ENCODE measurements at places on chromosomes 5 and 9.

- DNase-seq: peak; percentile 26
Measured at GRCh38 chr9:91273853-91274552, 87.7 kb downstream of the AUH start.

- no peak for DNase-seq
Measured at GRCh38 chr5:159336586-159336985, 6.3 kb upstream of the IL12B start.

DNA sequence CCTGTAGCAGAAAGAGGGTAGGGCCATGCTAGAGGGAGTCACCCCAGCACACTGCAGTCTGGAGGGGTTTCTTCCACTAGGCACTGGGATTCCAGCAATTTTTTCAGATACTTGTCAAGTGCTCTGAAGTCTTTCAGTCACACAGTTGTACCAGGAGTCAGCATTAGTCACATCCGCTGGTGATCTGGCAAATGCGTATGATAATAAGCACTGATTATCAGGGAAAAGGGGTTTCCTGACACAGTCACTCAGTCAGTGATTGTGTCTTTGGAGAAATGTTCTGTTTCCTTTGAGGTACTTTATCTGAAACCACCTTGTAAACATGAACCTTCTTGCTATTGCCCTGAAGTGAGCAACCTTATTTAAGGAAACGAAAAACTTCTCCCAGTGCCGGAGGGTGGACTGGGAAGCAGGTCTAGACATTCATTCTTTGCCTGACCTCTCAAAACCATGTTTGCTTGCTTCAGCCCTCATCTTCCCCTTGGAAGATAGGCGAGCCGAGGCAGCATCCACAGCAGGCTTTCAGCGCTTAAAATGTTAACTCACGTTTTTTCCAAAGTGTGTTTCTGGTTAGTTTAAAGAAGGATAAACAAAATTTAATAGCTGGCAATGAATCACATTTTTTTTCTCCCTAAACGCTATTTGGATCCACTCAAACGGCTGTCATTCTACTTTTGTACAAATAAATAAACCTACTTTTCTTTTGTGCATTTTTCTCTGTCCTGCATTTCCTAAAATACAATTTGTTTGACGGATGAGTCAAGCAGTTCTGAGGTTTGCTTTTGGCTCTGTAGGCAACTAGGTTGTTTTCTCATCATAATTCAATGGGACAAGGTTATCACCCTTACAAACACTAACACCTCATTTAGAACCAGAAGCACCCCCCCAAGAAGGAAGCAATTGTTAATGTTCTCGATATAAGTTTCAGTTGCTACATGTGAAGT, 77.7 kb downstream of the FOXD1 start:
- peak; percentile 89 for DNase-seq

- no peak for DNase-seq
Measured at GRCh38 chr9:128828719-128829452, 708 bp downstream of the SPOUT1 start.

DNA sequence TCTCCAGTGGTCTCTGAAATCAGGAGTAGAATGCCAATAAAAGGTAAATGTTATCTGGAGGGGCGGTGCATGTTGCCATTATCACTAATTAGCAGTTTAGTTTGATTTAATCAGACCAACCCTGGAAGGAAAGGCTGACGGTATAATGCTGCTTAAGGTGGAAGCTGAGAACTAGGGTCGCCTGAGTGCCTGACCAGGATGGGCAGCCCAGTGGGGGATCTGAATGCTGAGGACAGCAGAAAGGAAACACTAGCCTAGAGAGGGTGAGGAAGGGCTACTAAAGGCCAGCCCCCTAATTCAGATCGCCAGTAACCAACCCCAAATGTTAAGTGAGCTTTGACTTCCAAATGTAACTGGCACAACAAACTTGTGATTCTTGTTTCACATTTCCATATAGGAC, 172.2 kb downstream of the APBA1 start:
- DNase-seq: no peak

- DNase-seq: no peak
Measured at GRCh38 chr9:114039484-114039883, 38.6 kb downstream of the AMBP start.

- no peak for DNase-seq
Measured at GRCh38 chr9:6910032-6910431, 152.3 kb downstream of the KDM4C start.

DNA sequence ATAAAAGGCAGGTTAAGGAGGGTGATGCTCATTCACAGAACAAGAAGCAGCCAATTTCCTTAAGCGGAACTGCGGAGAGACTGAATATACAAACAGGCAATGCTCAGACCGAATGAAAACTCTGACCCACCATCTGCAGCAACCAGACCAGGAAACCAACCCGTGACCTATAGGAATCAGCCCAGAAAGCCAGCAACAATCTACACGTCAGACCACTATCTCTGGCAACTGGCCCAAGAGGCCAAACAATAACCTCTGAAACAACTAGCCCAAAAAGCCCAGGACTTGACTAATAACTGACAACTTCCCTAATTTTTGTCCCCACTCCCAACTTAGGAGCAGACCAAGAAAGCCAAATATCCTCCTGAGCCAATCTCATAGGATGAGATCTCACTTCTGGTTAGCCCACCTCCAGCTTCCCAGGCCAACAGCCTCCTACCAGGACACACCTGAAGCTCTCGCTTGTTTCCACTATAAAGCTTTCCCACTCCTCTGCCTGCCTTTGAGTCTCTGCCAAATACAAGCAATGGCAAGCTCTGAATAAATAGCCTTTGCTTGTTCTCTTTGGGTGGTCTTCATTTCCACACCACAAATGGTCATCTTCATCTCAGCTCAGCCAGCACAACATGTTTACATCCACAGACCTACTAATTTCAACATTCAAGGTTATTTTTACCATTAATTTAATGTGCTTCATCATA, 168.5 kb downstream of the HSD17B3 start:
- DNase-seq: no peak

DNA sequence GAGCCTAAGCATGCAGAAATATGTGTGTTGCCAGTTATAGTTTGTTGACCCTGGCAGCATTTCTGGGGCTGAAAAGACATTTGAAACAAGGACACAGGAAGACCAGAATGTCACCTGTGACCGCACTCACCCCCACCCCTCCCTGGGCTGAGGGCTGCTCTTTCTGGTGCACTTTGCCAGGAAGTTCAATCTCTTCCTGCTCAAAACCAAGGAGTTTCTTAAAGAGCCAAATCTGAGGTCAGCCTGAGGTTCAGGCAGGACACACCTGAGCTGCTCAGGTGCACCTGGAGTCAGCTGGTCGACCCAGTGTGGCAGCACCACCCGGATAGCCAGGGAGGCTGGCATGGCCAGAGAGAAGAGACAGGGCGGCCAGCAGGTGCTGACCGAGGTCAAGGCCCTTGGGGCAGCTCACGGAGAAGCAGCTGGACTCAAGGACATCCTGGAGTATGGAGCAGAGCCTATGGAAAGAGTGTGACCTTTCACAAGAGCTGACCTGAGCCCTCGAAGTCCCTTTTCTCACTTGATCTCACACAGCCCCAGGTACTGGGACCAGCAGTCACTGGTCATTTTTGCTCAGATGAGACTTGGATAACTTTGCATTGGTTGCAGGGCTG, 376.9 kb upstream of the IRX4 start:
- DNase-seq: no peak

DNA sequence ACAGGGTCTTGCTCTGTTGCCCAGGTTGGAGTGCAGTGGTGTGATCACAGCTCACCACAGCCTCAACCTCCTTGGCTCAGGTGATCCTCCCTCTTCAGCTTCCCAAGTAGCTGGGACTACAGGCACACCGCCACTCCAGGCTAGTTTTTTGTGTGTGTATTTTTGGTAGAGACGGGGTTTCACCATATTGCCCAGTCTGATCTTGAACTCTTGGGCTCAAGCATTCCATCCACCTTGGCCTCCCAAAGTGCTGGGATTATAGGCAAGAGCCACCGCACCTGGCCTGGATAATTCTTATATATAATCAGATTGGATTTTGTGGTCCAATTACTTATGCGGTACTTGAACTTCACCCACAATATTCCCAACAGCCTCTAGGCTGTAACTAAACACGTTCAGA, 19.8 kb downstream of the CCDC69 start:
- no peak for DNase-seq

- DNase-seq: no peak
Measured at GRCh38 chr9:13974891-13975290, 339.1 kb downstream of the NFIB start.

GRCh38 chr5:87400305-87400899, 12.3 kb downstream of the CCNH start:
- DNase-seq: no peak

DNA sequence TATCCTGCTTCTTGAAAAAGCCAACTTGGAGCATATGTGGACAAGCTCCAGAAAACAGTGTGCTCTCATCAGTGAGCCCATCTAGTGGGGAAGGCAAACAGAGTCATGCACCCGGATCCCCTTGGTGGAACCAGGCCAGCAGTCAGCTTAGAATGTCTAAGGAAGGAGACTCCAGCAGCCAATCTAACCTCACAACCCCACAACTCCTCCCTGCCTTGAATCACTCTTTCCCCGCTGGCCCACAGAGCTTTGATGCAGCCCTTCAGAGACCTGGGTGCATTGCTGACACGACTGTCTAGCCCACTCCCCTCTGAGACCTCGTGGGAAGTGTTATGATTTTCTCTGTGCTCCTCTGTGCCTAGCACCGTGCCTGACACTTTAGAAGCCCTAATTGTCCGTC, 623.7 kb downstream of the BNC2 start:
- no peak for DNase-seq

GRCh38 chr9:98374385-98375051, 119.1 kb upstream of the TBC1D2 start:
- DNase-seq: peak; percentile 70

DNA sequence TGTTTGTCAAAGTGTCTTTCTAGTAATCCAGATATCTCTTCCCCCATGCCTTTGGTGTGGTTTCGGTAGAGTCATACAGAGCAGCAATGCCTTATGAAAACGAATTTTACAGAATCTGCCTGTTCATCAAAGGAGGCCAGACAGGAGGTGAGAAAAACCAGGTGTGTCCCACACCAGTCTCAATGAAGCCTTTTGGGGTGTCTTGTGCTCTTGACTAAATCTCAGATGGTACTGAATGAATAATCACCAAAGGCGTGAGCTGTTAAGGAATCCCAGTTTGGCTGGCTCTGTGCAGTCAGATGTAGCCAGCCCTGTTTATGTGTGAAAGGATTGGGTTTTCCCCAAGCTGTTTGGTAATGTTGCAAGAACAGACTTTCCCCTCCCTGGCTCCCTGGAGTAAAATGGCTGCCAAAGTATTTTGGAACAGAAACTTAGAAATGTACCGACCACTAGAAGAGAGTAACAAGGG, 70.8 kb upstream of the CDKN2B start:
- DNase-seq: peak; percentile 65

DNA sequence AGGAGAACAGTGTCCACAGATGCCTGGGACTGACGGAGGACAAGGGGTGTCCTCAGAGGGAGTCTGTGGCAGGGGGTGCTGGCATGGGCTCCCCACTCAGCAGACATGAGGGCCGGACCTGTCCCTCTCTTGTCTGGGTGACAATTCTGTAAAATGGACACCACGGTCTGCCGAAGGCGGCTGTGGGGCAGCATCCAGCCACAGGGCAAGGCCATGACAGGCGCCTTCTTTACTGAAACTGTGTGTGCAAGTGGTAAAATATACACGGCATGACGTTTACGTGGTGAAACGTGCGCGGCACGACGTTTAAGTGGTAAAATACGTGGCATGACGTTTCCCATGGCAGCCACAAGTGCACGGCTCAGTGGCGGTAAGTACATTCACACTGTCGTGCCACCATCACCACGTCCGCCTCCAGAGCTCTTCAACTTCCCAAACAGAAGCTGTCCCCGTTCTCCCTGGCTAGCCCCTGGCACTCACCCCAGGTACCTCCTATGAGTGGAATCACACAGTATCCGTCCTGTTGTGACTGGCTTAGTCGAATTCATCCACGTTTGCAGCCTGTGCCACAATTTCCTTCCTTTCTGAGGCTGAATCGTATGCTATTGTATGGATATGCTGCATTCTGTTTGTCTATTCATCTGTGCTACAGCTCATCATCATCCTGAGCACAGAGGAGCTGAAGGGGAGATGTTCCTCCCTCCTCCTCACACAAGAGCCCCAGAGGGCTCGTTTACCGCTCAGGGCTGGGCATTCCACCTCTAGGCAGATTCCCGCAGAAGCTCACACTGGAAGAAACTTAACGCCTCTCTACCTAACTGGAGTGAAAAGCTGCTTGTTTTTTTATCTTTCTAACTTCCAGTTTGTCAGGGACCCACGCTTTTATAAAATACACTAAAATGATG, 52.5 kb downstream of the COL23A1 start:
- DNase-seq: no peak

GRCh38 chr5:90434116-90434714, 24.7 kb upstream of the CETN3 start:
- DNase-seq: no peak

DNA sequence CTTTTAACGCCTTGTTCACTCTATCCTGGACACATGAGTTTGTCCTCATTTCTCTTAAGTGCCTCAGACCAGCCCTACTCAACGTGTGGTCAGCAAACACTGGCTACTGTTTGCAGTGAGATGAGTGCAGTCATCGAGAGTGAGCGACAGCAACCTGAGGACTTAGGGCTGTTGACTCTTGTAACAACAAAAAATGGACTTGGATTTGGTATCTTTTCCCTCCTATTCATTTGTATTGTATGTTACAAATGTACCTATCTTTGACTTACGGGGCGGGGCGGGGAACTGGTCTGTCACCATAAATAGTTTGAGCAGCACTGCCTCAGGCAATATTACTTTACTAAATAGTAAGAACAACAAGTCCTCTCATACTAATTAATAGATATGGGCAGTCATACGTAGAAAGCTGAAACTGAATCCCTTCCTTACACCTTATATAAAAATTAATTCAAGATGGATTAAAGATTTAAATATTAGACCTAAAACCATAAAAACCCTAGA, 84.1 kb downstream of the TLE1 start:
- DNase-seq: no peak

DNA sequence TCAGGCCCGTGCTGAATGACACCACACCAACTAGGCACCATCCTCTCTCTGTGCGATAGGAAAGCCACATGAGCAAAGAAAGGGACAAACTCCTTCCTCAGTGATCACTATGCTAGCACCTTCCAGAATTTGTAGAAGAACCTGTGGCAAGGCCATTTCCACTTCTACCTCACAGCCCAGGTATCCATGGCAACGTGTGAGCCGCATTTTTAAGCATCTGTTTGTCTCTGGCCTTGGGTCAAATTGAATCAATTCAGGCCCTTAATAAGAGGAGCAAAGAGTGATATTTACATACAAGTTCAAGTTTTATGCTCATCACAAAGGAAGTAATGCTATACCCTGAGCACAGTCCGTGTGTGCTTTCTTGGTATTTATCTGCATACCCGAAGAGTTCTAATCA, 179.3 kb downstream of the SLC12A2 start:
- no peak for DNase-seq

All from skeletal muscle cell (primary cell).